ENCODE measurements at places on chromosomes 7 and 10. TPM values are rescaled to one million over a fixed set of nuclear protein-coding genes. Genes with fewer than 3 reads are reported as not detected.

- no peak for DNase-seq
- H3K27ac ChIP-seq = no peak overlapping the region
- H3K4me1 ChIP-seq = peaks cover 19% of the 10 kb centered on the region
Measured at GRCh38 chr10:21733710-21734109, 199.7 kb downstream of the MLLT10 start.

DNA sequence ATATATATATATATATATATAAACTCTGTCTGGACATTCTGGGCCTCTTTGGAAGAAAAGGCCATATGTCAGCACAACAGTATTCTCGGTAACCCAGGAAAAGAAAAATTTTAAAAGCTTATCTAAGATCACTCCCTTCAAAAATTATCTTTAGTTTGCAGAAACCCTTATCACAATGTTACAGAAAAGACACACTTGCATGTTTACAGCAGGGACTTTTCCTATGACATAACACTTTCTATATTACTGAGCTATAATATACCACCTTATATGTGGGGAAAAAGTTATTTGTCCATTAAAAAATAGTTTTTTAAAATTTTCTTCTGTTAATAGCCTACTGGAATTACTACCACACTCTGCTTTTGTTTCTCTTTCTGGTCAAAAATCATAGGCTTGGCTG, 25.4 kb downstream of the ANKRD61 start:
- H3K36me3 ChIP-seq = no peaks in the 10 kb centered on the region
- peaks cover 27% of the 10 kb centered on the region for H3K4me1 ChIP-seq
- no peak overlapping the region for H3K27ac ChIP-seq

DNA sequence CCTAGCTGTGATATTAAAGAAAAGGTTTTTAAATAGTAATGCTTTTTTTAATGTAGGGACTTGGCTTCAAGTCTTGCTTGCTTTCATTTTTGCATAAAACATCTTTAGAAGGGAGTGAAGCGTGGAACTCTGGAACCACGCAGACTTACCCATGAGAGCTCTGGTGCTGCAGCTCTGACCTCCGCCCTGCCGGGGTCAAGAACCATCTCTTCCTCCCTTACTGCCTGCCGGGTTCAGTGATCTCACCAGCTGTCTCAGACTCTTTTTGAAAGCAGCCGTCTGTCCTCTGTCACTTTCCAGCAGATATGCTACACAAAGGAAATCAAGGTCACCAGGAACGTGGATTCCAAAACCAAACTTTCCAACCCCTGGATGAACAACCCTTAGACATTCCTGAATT, 353.8 kb downstream of the GPR37 start:
- H3K4me1 ChIP-seq = no peaks in the 10 kb centered on the region
- H3K27me3 ChIP-seq = no peaks in the 10 kb centered on the region
- no peak for DNase-seq
- H3K4me3 ChIP-seq = no peak overlapping the region

BAMBI gene
- polyA plus RNA-seq = not detected

OR13A1 gene
- 0.55 TPM for polyA plus RNA-seq

GRCh38 chr7:96637522-96637921, 72.1 kb downstream of the SEM1 start:
- DNase-seq = no peak
- no peaks in the 10 kb centered on the region for H3K4me1 ChIP-seq
- H3K4me3 ChIP-seq = no peak overlapping the region
- no peak overlapping the region for H3K27ac ChIP-seq
- H3K36me3 ChIP-seq = no peaks in the 10 kb centered on the region

- DNase-seq = no peak
- H3K4me3 ChIP-seq = no peak overlapping the region
- no peak overlapping the region for H3K27ac ChIP-seq
Measured at GRCh38 chr10:65742906-65743305, 1182.9 kb upstream of the LRRTM3 start.

- no peaks in the 10 kb centered on the region for H3K36me3 ChIP-seq
- no peak for DNase-seq
- peaks cover 77% of the 10 kb centered on the region for H3K27me3 ChIP-seq
- H3K4me3 ChIP-seq = no peak overlapping the region
Measured at GRCh38 chr10:93757136-93757535, 600 bp upstream of the LGI1 start.

- H3K36me3 ChIP-seq = no peaks in the 10 kb centered on the region
- no peak for DNase-seq
- no peaks in the 10 kb centered on the region for H3K27me3 ChIP-seq
- H3K4me3 ChIP-seq = no peak overlapping the region
- no peaks in the 10 kb centered on the region for H3K4me1 ChIP-seq
Measured at GRCh38 chr7:78420001-78420400, 621.4 kb downstream of the PHTF2 start.

GRCh38 chr10:35442028-35442427, 105.7 kb downstream of the CCNY start:
- H3K27me3 ChIP-seq = no peaks in the 10 kb centered on the region
- H3K4me3 ChIP-seq = peak overlapping the region; percentile 68
- peak overlapping the region; percentile 46 for H3K27ac ChIP-seq
- H3K4me1 ChIP-seq = peaks cover 58% of the 10 kb centered on the region

NAT16 gene
- not detected for polyA plus RNA-seq

EBLN1 gene
- not detected for polyA plus RNA-seq

- H3K36me3 ChIP-seq = no peaks in the 10 kb centered on the region
- no peak overlapping the region for H3K27ac ChIP-seq
- peaks cover 41% of the 10 kb centered on the region for H3K27me3 ChIP-seq
- no peak overlapping the region for H3K4me3 ChIP-seq
Measured at GRCh38 chr7:87263537-87263936, 44.0 kb upstream of the TMEM243 start.

DNA sequence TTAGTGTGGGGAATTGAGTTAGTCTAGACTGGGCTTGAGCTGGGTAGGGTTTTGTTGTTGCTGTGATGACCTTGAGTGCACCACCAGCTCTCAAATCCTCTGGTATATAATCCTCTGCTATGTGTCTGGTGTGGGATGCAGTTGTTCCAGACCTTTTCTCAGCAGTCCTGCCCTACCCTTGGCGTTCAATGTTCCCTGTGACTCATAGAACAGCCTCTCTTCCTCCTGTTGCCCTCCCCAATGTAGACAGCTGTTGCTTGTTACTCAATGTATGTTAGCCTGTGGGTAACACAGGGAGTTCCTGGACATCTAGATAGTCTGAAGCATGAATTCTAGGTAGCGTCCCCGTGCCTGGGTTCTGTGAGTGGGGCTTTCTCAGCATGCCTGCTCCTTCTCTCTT, 19.8 kb downstream of the ACBD7 start:
- no peak overlapping the region for H3K27ac ChIP-seq
- no peaks in the 10 kb centered on the region for H3K4me1 ChIP-seq
- H3K27me3 ChIP-seq = peaks cover 15% of the 10 kb centered on the region
- H3K36me3 ChIP-seq = peaks cover 8% of the 10 kb centered on the region

- H3K4me1 ChIP-seq = no peaks in the 10 kb centered on the region
- H3K36me3 ChIP-seq = no peaks in the 10 kb centered on the region
- no peak overlapping the region for H3K4me3 ChIP-seq
- peaks cover 58% of the 10 kb centered on the region for H3K27me3 ChIP-seq
Measured at GRCh38 chr10:131693766-131694165, 207.0 kb upstream of the PPP2R2D start.

GRCh38 chr10:28676326-28676967, 874 bp upstream of the BAMBI start:
- peak overlapping the region; percentile 90 for H3K4me3 ChIP-seq
- H3K27ac ChIP-seq = peak overlapping the region; percentile 1
- no peaks in the 10 kb centered on the region for H3K36me3 ChIP-seq
- H3K27me3 ChIP-seq = peaks cover 64% of the 10 kb centered on the region

PTPN20 gene
- not detected for polyA plus RNA-seq

- H3K4me3 ChIP-seq = no peak overlapping the region
- no peaks in the 10 kb centered on the region for H3K36me3 ChIP-seq
- no peak overlapping the region for H3K27ac ChIP-seq
- peaks cover under 1% of the 10 kb centered on the region for H3K27me3 ChIP-seq
- H3K4me1 ChIP-seq = no peaks in the 10 kb centered on the region
Measured at GRCh38 chr7:26441002-26441521, 149.4 kb downstream of the SNX10 start.

GRCh38 chr7:30173058-30173897, 38.5 kb downstream of the MTURN start:
- H3K4me3 ChIP-seq = no peak overlapping the region
- DNase-seq = no peak
- no peak overlapping the region for H3K27ac ChIP-seq
- no peaks in the 10 kb centered on the region for H3K27me3 ChIP-seq
- no peaks in the 10 kb centered on the region for H3K36me3 ChIP-seq
- H3K4me1 ChIP-seq = peaks cover 22% of the 10 kb centered on the region

DNA sequence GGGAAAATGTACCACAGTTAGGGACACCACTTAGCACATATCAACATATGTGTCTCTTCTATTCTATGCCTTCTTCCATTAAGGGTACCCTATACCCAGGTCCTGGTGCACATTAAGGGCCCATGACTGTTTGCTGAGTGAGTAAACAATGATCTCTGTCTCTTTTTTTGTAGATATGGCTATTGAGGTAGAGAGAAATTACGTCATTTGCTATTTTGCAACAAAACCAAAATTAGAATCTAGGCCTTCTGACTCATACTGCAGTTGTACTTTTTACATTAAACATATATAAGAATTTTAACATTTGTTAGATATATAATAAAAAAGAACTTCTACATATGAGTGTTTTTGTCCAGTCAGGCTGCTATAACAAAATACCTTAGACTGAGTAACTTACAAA, 683.2 kb upstream of the LRRN3 start:
- H3K4me3 ChIP-seq = no peak overlapping the region
- no peaks in the 10 kb centered on the region for H3K36me3 ChIP-seq
- no peaks in the 10 kb centered on the region for H3K27me3 ChIP-seq
- no peaks in the 10 kb centered on the region for H3K4me1 ChIP-seq
- no peak for DNase-seq

DNA sequence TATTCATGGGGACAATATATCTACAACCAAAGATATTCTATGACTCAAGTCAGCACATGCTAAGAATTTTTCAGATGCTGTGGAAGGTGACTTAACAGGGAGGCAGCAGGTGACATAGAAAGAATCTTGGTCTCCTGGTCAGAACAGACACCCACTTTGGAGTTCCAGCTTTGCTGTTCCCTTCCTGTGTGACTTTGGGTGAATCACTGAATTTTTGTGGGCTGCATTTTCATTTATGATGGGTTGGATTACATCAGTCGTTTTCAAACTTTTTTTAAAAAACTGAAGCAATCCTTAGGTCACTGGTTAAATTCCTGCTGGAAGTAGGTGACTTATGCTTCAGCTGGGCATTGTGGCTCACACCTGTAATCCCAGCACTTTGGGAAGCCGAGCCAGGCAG, 24.9 kb downstream of the RGR start:
- H3K4me1 ChIP-seq = peaks cover under 1% of the 10 kb centered on the region
- H3K36me3 ChIP-seq = no peaks in the 10 kb centered on the region
- peaks cover 29% of the 10 kb centered on the region for H3K27me3 ChIP-seq
- no peak for DNase-seq
- H3K4me3 ChIP-seq = no peak overlapping the region
- no peak overlapping the region for H3K27ac ChIP-seq

HTR7 gene
- polyA plus RNA-seq = not detected

GRCh38 chr10:4353059-4353655, 472.9 kb upstream of the AKR1E2 start:
- no peak for DNase-seq
- no peak overlapping the region for H3K4me3 ChIP-seq
- H3K27me3 ChIP-seq = no peaks in the 10 kb centered on the region
- no peaks in the 10 kb centered on the region for H3K4me1 ChIP-seq

DNA sequence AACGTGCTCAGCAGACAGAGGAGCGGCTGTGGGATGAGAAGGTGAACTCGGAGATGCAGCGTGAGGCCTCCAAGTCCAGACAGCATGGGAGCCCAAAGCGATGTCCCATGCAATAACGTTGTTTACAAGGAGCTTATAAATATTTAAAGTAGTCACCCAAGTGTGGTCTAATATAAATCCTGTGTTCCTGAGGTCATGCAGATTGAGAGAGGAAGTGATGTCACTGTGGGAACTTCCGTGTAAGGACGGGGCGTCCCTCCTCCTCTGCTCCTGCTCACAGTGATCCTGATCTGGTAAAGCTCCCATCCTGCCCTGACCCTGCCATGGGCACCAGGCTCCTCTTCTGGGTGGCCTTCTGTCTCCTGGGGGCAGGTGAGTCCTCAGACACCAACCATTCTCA, 94.7 kb upstream of the PRSS58 start:
- no peaks in the 10 kb centered on the region for H3K27me3 ChIP-seq
- no peak for DNase-seq
- no peak overlapping the region for H3K27ac ChIP-seq

GRCh38 chr7:27873981-27874957, 134.3 kb downstream of the TAX1BP1 start:
- no peak overlapping the region for H3K27ac ChIP-seq
- H3K4me1 ChIP-seq = peaks cover 14% of the 10 kb centered on the region
- no peak for DNase-seq
- H3K36me3 ChIP-seq = peaks cover 18% of the 10 kb centered on the region
- no peaks in the 10 kb centered on the region for H3K27me3 ChIP-seq

GRCh38 chr7:28211006-28211405, 30.4 kb upstream of the JAZF1 start:
- H3K4me3 ChIP-seq = no peak overlapping the region
- DNase-seq = no peak
- H3K36me3 ChIP-seq = peaks cover 17% of the 10 kb centered on the region
- H3K27ac ChIP-seq = no peak overlapping the region
- H3K4me1 ChIP-seq = peaks cover 43% of the 10 kb centered on the region

GRCh38 chr7:107972075-107972482, 30.9 kb downstream of the LAMB1 start:
- peaks cover 21% of the 10 kb centered on the region for H3K27me3 ChIP-seq
- H3K36me3 ChIP-seq = no peaks in the 10 kb centered on the region
- H3K4me3 ChIP-seq = no peak overlapping the region
- no peak for DNase-seq
- no peak overlapping the region for H3K27ac ChIP-seq
- no peaks in the 10 kb centered on the region for H3K4me1 ChIP-seq
